Activated T-cell treated with anti-CD3 and anti-CD28 coated beads for 48 hours (primary cell): ENCODE measurements at places on chromosomes 1 and 21.

- DNase-seq: no peak
These were observed 6.4 kb upstream of the C1orf21 start for GRCh38 chr1:184380468-184380867.

GRCh38 chr1:171794085-171794484 is 12.6 kb downstream of the METTL13 start:
- DNase-seq: peak; percentile 30

DNA sequence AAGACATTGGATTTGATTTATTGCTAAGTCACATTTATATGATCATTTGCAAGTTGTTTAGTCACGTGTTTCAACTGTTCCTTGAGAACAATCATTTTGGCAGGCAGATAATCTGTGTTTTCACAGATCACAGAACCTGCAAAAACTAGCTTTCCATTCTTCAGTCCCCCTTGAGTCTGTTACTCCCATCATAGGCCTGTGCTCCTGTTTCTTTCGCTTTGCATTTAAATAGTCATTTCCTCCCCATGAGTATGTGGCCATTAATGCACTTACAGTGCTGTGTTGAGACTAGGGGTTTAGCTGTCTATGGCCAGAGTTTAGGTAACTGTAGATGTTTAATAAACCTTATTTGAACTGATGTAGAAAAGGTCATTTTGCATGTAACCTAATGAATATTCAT is 214.5 kb downstream of the PATJ start:
- no peak for DNase-seq

DNA sequence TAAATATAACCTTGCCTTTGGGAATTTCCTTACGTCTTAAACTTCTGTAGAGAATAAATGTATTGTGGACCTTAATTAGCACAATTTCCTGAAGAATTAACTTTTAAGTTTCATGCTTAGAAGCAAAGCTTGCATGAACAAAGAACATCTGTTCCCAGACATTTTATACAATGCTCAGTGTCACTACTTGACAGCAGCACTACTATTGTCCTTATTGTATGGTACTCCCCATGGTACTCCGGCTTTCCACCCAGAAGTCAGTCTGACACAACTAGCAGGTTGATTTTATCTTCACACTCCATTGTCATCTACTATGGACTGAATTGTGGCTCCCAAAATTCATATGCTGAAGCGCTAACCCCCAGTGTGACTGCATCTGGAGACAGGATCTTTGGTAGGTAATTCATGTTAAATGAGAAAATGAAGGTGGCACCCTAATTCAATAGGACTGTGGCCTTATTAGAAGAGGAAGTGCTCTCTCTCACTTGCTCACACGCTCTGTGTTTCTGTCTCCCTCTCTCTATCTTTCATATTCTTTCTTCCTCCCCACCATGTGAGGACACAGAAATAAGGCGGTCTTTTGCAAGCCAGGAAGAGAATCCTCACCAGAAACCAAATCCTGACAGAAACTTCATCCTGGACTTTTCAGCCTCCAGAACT is 10.7 kb upstream of the OR2B11 start:
- DNase-seq: no peak

DNA sequence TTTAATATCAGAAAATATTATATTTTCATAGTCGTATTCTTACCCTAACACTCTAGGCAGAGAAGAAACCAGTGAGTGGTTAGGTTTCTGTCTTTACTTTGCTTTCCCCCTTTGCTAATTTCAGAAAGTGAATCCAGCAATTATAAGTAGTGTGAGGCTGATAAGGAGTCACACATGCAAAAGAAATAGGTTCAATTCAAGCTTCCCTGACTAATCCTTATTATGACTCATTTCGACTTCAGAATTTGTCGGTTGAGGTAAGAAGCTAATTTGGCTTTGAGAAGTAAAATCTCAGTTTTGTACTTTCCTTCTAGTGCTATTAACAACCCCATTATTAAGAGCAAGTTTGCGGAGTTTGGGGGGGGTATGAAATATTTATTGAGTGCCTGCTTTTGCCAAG is 22.4 kb downstream of the ESRRG start:
- no peak for DNase-seq

GRCh38 chr1:46158312-46159281 is 16.3 kb upstream of the TSPAN1 start:
- no peak for DNase-seq

- no peak for DNase-seq
These were observed 153.3 kb upstream of the SGIP1 start for GRCh38 chr1:66380452-66381212.

GRCh38 chr1:179080866-179081686 is 794 bp upstream of the TOR3A start:
- DNase-seq: no peak

DNA sequence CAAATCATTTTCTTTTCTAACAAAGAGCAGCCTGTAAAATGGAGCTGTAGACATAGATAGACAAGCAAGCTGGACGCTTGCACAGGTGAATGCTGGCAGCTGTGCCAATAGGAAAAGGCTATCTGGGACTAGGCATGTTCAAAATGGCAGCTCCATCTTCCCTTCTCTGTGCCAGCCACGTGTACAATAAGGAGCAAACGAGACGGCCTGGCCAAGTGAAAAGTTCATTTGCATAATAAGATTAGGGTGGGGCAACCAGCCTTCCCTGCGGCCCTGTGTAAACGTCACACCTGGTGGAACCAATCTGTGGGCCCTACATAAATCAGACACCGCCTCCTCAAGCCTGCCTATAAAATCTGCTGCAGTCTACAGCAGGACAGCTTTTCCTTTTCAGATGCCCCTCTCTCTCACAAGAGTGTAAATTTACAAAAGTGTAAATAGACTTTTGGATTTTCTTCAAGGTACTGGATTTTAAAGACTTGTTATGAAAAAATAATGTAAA is 16.6 kb upstream of the EDEM3 start:
- no peak for DNase-seq
